CD8-positive, alpha-beta memory T cell (primary cell): ENCODE measurements at places on chromosomes 2 and 18.
A peak's percentile ranks its signal among the peaks of the same experiment; 100 is the strongest.

DNA sequence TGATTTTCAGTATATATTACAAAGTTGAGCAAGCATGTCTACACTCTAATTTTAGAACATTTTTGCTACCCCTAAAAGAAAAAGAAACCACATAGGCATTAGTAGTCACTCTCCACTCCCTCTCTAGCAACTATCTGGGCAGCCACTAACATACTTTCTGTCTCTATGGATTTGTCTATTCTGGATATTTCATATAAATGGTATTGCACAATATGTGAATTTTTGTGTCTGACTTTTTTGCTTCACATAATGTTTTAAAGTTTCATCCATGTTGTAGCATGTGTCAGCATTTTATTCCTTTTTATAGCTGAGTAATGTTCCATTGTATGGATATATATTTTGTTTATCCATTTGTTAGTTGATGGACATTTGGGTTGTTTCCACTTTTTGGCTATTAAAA, 232.5 kb upstream of the CTAGE1 start:
- no peaks in the 10 kb centered on the region for H3K36me3 ChIP-seq
- no peaks in the 10 kb centered on the region for H3K27me3 ChIP-seq
- H3K4me3 ChIP-seq: no peak overlapping the region
- no peaks in the 10 kb centered on the region for H3K4me1 ChIP-seq

GRCh38 chr2:117587310-117587709, 227.2 kb upstream of the DDX18 start:
- no peaks in the 10 kb centered on the region for H3K27me3 ChIP-seq
- no peaks in the 10 kb centered on the region for H3K4me1 ChIP-seq

- DNase-seq: no peak
- no peaks in the 10 kb centered on the region for H3K36me3 ChIP-seq
- H3K4me1 ChIP-seq: no peaks in the 10 kb centered on the region
- H3K4me3 ChIP-seq: no peak overlapping the region
These were observed 104.3 kb upstream of the CNGA3 start for GRCh38 chr2:98242003-98242402.

- no peaks in the 10 kb centered on the region for H3K4me1 ChIP-seq
- DNase-seq: no peak
- H3K27ac ChIP-seq: no peak overlapping the region
- H3K27me3 ChIP-seq: no peaks in the 10 kb centered on the region
These were observed 21.6 kb upstream of the OTX1 start for GRCh38 chr2:63029058-63029457.

DNA sequence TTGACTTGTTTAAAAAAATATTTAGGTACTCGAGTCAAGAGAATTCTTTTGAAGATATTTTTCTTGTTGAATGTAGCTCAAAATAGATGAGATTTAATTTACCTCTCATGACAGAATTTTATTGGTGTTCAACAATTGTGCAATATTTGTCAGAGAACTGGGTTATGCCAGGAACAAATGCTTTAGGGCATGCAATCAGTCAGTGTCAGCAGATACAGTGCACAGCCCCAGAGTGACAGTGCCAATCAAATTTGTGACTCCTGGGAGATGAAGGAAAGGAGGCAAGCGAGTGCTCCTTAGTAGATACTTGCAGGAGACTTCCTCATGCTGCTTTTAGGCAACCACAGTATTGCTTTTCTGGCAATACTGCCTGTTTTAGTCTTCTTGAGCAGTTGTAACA, 81.2 kb upstream of the DSEL start:
- H3K27ac ChIP-seq: no peak overlapping the region
- no peaks in the 10 kb centered on the region for H3K27me3 ChIP-seq
- H3K4me3 ChIP-seq: no peak overlapping the region
- no peak for DNase-seq

DNA sequence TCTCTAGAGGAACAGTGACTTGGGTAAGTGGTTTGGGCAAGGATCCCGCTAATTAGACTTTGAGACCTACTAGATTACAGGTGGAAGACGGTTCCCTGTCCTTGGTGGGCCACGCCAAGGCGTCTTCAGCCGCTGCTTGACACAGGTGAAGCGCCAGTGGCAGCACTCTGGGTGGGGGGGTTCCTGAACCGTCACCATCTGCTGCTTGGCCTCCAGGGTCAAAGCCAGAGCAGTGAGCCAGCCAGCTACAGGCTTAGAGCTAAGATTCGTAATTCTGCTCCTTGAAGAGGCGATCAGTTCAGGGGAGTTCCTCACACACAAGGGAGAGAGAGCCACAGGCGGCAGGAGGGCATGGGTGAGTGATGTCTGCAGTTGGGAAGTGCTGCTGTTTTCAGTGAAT, 39.4 kb upstream of the RBM44 start:
- peaks cover 68% of the 10 kb centered on the region for H3K36me3 ChIP-seq
- no peaks in the 10 kb centered on the region for H3K4me1 ChIP-seq
- no peak overlapping the region for H3K4me3 ChIP-seq
- H3K27me3 ChIP-seq: no peaks in the 10 kb centered on the region

DNA sequence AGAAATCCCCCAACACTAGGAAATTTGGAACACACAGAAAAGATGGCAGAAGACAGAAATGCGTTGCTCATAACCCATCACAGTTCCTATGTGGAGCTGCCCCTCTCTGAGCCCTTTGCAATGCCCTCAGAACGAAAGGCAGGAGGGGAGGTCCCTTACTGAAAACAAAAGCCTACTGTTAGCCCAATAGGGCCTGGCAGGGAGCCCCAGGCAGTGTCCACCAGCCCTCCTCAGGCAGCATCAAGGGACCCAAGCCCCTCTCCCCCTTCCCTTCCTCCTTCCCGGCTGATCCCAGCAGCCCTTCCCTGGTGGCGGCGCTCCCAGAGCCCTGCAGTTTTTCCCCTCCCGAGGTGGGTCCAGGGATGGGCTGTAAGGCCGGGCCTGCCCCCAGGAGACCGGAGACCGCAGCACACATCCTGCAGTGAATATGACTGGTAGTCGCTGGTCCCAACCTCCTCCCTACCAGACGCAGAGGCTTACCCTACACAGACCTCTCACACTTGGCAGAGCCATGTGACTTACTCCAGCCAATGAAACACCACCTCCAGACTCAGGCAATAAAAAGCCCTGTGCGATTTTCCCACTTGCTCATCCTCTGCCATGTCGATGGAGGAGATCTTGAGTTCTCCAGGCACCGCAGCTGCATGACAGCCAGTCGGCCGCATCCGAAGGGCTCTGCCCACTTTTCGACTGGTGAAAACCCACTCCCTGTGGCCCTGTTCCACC, 19.4 kb upstream of the DUSP2 start:
- H3K36me3 ChIP-seq: no peaks in the 10 kb centered on the region
- H3K4me1 ChIP-seq: peaks cover 54% of the 10 kb centered on the region
- H3K27ac ChIP-seq: peak overlapping the region; percentile 80
- no peaks in the 10 kb centered on the region for H3K27me3 ChIP-seq
- DNase-seq: peak; percentile 51

GRCh38 chr2:220703279-220703678, 868.8 kb downstream of the EPHA4 start:
- no peaks in the 10 kb centered on the region for H3K4me1 ChIP-seq
- H3K36me3 ChIP-seq: no peaks in the 10 kb centered on the region
- DNase-seq: no peak
- no peak overlapping the region for H3K4me3 ChIP-seq

GRCh38 chr2:70994009-70994698, 519 bp downstream of the TEX261 start:
- DNase-seq: no peak
- H3K4me3 ChIP-seq: peak overlapping the region; percentile 52
- H3K27ac ChIP-seq: peak overlapping the region; percentile 71
- H3K36me3 ChIP-seq: peaks cover 20% of the 10 kb centered on the region
- no peaks in the 10 kb centered on the region for H3K27me3 ChIP-seq

DNA sequence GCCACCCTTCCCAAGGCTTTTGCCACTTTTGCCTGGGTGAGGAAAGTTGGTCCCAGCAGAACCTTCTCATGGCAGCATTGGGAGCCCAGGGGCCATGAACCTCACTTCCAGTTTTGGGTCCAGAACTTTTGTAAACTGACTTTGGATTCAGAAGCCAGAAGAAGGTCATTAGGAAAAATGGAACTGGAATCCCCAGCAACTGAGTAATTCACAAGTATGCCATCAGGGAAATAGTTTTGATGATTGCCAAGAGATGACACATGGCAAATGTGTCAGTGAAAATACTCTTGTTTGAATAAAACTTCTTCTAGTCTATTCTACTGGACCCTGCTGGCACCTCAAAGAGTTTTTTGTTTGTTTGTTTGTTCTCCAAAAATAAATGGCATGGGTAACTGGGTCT, 203.7 kb downstream of the SETBP1 start:
- no peaks in the 10 kb centered on the region for H3K27me3 ChIP-seq
- no peak for DNase-seq
- H3K27ac ChIP-seq: no peak overlapping the region
- H3K4me3 ChIP-seq: no peak overlapping the region
- no peaks in the 10 kb centered on the region for H3K36me3 ChIP-seq
- H3K4me1 ChIP-seq: no peaks in the 10 kb centered on the region

- no peaks in the 10 kb centered on the region for H3K27me3 ChIP-seq
- no peaks in the 10 kb centered on the region for H3K36me3 ChIP-seq
These were observed 196.0 kb upstream of the SPHKAP start for GRCh38 chr2:228377533-228377932.

GRCh38 chr2:224449212-224450147, 47.6 kb upstream of the FAM124B start:
- no peak overlapping the region for H3K27ac ChIP-seq
- no peak overlapping the region for H3K4me3 ChIP-seq
- DNase-seq: no peak
- no peaks in the 10 kb centered on the region for H3K27me3 ChIP-seq
- no peaks in the 10 kb centered on the region for H3K4me1 ChIP-seq

- H3K36me3 ChIP-seq: no peaks in the 10 kb centered on the region
- H3K27me3 ChIP-seq: no peaks in the 10 kb centered on the region
- no peaks in the 10 kb centered on the region for H3K4me1 ChIP-seq
- no peak for DNase-seq
These were observed 38.6 kb upstream of the GPC1 start for GRCh38 chr2:240396623-240397541.

DNA sequence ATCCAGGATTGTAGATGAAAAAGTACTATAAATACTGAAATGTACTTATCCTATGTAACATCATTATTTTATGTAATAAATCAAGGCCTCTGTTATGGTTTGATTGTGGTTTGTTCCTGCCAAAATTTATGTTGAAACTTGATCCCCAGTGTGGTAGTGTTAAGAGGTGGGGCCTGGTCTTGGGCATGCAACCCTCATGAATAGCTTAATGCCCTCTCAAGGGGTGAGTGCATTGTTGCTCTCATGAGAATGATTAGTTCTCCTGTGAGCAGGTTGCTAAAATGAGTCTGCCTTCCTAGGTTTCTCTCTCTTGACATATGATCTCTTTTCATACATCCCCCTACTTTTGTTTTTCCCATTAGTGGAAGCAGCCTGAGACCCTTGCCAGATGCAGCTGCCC, 915.4 kb downstream of the TSN start:
- DNase-seq: no peak
- no peak overlapping the region for H3K4me3 ChIP-seq
- no peaks in the 10 kb centered on the region for H3K4me1 ChIP-seq
- no peaks in the 10 kb centered on the region for H3K27me3 ChIP-seq
- H3K36me3 ChIP-seq: no peaks in the 10 kb centered on the region

GRCh38 chr18:37265382-37265781, 300.2 kb downstream of the CELF4 start:
- H3K4me1 ChIP-seq: no peaks in the 10 kb centered on the region
- H3K36me3 ChIP-seq: no peaks in the 10 kb centered on the region
- DNase-seq: no peak
- H3K4me3 ChIP-seq: no peak overlapping the region
- no peaks in the 10 kb centered on the region for H3K27me3 ChIP-seq
- H3K27ac ChIP-seq: no peak overlapping the region

DNA sequence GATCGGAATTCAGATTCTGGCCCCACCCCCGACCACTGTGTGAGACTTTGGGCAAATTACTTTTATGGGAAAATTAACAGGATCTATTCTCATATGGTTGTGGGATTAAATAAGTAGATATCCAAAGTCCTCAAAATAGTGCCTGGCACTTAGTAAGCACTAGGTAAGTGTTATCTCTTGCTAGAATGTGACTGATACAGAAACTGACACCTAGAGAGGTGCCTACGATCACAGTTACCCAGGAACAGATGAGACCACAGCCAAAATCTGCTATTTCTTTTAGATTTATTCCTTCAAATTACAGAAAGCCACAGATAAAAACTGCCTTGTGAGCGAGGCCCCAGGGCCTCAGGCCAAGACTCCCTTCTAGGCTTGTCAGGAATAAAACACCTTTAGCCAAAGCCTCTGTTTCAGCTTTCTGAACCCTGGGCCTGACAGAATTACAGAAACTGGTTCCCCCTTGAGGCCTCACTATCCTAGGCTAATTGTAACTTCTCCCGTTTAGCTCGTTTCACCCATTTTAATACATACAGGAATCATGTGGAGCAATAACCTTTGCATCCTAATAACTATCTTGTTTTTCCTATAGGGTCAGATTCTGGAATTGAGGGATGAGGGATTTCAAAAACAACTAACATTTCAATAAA, 22.3 kb upstream of the CHMP1B start:
- no peaks in the 10 kb centered on the region for H3K4me1 ChIP-seq
- no peak for DNase-seq
- H3K36me3 ChIP-seq: no peaks in the 10 kb centered on the region
- H3K27ac ChIP-seq: no peak overlapping the region
- no peak overlapping the region for H3K4me3 ChIP-seq
- H3K27me3 ChIP-seq: no peaks in the 10 kb centered on the region

- no peaks in the 10 kb centered on the region for H3K4me1 ChIP-seq
- H3K27ac ChIP-seq: no peak overlapping the region
- no peaks in the 10 kb centered on the region for H3K27me3 ChIP-seq
These were observed 593.0 kb upstream of the ID2 start for GRCh38 chr2:8088810-8089209.

- H3K27me3 ChIP-seq: no peaks in the 10 kb centered on the region
- no peaks in the 10 kb centered on the region for H3K36me3 ChIP-seq
- H3K4me3 ChIP-seq: no peak overlapping the region
These were observed 119.2 kb downstream of the CYP26B1 start for GRCh38 chr2:72028351-72028995.

GRCh38 chr2:1294900-1295299, 118.4 kb upstream of the TPO start:
- H3K4me3 ChIP-seq: no peak overlapping the region
- no peaks in the 10 kb centered on the region for H3K27me3 ChIP-seq
- DNase-seq: no peak
- no peak overlapping the region for H3K27ac ChIP-seq

- peak overlapping the region; percentile 100 for H3K4me3 ChIP-seq
- peak overlapping the region; percentile 100 for H3K27ac ChIP-seq
- no peaks in the 10 kb centered on the region for H3K27me3 ChIP-seq
- peaks cover 38% of the 10 kb centered on the region for H3K4me1 ChIP-seq
These were observed 1.9 kb downstream of the CLK1 start for GRCh38 chr2:200862532-200863000.

DNA sequence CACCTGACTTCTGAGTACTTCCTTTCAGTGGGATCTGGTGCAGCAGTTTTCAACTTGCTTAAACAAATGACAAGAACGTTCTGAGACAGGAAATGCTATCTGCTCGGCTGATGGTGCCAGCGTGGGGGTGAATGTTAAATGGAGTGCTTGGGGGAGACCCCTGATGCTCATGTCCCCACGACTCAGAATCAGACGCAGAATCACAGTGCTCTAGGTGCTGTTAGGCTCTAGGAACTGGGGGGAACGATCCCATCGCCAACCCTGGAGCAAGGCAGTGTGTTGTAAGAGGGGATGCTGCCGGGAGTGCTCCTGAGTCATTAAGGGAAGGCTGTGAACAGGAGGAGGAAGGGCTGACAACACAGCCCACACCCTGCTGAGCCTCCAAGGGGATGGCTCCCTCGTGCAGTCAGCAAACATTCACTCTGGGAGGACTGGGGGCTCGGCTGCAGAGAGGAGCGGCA, 34.1 kb upstream of the KCNF1 start:
- no peaks in the 10 kb centered on the region for H3K36me3 ChIP-seq
- H3K27ac ChIP-seq: no peak overlapping the region
- no peaks in the 10 kb centered on the region for H3K27me3 ChIP-seq
- no peaks in the 10 kb centered on the region for H3K4me1 ChIP-seq
- no peak for DNase-seq

GRCh38 chr2:189657867-189658266, 3.4 kb upstream of the ASNSD1 start:
- H3K4me1 ChIP-seq: peaks cover 30% of the 10 kb centered on the region
- H3K4me3 ChIP-seq: peak overlapping the region; percentile 5
- no peaks in the 10 kb centered on the region for H3K36me3 ChIP-seq
- H3K27ac ChIP-seq: peak overlapping the region; percentile 22
